Thymus (tissue), 14 donors: ENCODE measurements at places on chromosomes 7 and 10. TPM values are rescaled to one million over a fixed set of nuclear protein-coding genes. Genes with fewer than 3 reads are reported as not detected.
A peak's percentile ranks its signal among the peaks of the same experiment; 100 is the strongest.

CDK14 gene
- polyA plus RNA-seq, result 7.6 TPM

IL2RA gene
- polyA plus RNA-seq, result 13.0 TPM

GNG11 gene
- polyA plus RNA-seq, result 28.6 TPM

GIMAP5 gene
- polyA plus RNA-seq, result 39.8 TPM

CCDC7 gene
- 2.7 TPM for polyA plus RNA-seq

DNA sequence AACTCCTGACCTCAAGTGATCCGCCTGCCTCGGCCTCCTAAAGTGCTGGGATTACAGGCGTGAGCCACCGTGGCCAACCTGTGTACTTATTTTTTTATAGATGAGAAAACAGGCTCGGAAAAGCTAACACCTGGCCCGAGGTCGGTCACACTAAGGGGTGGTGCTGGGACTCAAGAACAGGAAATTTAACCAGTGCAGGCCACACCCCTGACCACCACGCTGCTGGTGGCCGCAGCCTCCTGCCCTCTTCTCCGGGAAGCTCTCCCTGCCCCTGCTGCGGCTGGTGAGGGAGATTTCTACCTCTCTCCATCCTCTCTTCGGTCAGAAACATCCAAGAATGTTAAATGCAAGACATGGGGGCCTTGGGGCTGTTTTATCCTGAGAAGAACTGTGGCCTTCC, 63.2 kb downstream of the TNRC18 start:
- no peak for DNase-seq

- DNase-seq, result no peak
Measured at GRCh38 chr10:89900554-89900953, 199.2 kb downstream of the KIF20B start.

DNA sequence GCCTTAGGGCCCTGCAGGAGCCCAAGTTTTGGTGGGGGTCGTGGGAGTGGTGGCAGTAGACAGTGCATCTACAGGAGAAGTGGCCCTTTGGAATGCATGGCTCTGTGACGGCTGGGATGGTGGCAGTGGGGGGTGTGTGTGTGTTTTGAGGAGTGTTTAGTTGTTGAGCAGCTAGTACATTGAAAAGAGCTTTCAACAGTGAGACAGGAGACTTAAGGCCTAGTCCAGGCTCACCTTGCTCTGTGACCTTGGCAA, 27.1 kb downstream of the ZNF775 start:
- no peak for DNase-seq

DNA sequence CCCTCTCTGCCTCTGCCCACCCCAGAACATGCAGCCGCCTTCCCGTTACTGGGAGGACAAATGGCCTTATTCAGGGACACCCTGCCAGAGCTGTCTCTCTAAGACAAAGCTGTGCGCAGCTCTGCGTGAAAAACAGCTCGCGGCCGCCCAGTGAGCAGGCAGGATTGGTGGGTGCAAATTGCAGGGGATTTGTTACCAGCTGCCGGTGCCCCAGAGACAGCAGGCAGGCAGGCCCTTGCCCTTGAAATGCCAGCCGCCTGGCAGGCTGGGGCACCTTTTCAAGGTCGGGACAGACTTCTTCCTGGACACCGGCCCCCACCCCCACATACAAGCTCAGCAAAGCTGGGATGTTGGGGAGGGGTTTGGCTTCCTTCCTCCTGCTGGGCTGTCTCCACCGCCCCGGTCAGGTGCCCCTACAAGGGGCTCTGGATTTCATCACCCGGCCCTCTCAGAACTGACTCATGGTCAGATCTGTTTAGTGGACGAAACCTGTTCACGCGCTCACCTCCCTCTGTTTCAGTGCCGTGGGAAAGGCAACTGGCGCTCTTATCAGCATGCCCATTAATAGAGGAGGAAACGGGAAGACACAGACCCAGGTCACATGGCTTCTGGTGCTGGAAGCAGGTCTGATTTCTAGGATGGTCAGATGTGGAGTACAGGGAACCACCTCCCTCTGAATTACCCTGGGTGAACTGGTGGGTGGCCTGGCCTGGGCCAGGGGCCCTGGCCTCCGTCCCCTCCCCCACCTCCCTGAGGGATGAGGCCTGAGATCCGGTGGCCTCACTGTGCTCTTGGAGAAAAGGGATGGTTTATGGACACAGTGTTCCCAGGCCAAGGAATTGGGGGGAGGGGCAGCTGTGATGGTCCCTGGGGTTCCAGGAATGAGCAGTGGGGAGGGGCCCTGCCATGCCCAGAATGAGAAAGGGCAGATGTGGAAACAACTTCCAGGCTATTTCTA, 123.9 kb upstream of the PPIF start:
- DNase-seq, result no peak

DNA sequence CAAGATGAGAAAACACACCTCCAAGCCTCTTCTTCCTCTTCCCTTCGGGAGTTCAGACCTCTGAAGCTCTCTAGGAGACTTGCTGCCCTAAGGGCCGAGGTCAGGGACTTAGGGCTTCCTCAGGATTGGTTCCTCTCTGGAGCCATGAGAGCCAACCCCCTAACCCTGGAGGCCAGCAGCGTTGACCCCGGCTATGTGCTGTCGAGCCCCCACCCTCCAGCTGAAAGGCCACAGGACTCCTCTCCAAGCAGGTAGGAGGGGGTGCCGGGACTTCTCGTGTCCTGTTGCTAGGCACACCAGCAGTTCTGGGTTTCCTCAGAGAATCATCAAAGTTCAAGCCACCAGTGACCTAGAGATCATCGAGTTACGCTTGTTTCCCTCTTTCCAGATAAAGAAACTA, 87.4 kb downstream of the ARHGAP22 start:
- DNase-seq, result no peak

DNA sequence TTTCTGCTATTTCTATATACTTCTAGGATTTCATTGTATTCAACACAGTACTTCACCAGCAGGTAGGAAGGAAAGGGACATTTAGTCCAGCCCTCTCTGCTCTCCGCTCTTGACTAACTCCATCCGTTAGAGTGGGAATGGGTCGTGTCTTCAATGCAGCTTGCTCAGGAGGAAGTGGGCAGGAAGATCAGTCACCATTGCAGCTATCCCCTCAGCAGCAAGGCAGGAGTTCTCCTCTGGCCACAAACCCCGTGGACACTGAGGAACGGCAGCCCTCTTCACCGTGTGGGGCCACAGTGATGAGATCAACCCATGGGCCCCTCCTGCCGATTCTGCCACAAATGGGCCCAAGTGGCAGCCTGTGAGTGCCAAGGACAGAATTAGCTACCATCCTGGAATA, 30.2 kb upstream of the IKZF1 start:
- no peak for DNase-seq

- DNase-seq, result no peak
Measured at GRCh38 chr7:79936281-79936983, 198.2 kb upstream of the GNAI1 start.

DNA sequence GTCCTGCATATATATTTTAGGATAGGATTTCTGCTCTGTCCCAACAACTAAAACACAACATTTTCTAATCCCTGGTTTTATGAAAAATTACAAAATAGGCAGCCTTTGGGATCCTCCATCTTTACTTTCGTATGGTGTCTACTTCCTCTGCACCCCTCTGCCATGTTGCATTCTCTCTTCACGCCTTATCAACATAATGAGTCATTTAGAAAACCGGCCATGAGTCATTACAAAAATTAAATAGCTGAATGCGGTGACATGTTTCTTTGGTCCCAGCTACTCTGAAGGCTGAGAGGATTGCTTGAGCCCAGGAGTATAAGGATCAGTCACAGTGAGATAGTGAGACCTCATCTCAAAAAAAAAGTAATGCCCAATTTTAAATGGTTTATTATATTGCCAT, 148.1 kb upstream of the CELF2 start:
- DNase-seq, result no peak

GRCh38 chr7:27251136-27251651, 8.6 kb downstream of the EVX1 start:
- no peak for DNase-seq

- no peak for DNase-seq
Measured at GRCh38 chr7:158758586-158759244, 54.1 kb upstream of the NCAPG2 start.

GRCh38 chr7:109322833-109323232, 753.2 kb downstream of the DNAJB9 start:
- DNase-seq, result no peak

GRCh38 chr7:94975336-94975735, 67.9 kb downstream of the PPP1R9A start:
- DNase-seq, result no peak

- peak; percentile 45 for DNase-seq
Measured at GRCh38 chr7:322111-322671, 32.2 kb downstream of the FOXL3 start.
